ENCODE measurements at places on chromosomes 3 and 15. TPM values are rescaled to one million over a fixed set of nuclear protein-coding genes. Genes with fewer than 3 reads are reported as not detected.

DNA sequence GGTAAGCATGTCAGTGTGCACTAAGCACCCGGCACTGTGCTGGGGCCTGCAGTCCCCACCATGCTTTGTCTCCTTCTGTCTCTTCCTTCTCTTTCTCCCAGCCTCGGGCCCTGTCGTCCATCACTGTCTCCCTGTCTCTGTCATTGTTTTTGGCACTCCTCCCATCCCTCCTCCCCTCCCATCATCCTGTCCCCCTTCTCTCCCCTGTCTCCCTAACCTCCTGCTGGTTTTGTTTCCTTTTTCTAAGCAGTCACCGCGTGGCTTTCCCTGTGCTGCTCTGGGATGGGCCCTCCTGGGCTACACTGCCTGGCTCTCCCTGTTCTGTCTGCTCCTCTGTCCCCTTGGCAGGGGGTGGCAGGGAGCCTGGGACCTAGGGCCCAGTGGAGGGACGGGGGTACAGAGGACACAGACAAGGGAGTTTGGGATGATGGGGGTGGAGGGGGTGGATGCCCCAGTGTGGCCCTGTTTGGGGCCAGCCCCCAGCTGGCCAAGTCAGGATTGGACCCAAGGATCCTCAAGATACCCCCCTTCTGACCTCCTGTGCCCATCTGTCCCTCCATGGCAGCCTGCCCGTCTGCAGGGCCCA is 5.7 kb downstream of the CHST13 start:
- H3K4me1 ChIP-seq: peaks cover 3% of the 10 kb centered on the region
- no peaks in the 10 kb centered on the region for H3K36me3 ChIP-seq
- H3K27me3 ChIP-seq: peaks cover 8% of the 10 kb centered on the region
- H3K4me3 ChIP-seq: no peak overlapping the region

- H3K4me1 ChIP-seq: peaks cover 25% of the 10 kb centered on the region
- peaks cover 9% of the 10 kb centered on the region for H3K36me3 ChIP-seq
- no peak for DNase-seq
- peak overlapping the region; percentile 72 for H3K27ac ChIP-seq
- no peak overlapping the region for H3K4me3 ChIP-seq
- H3K27me3 ChIP-seq: no peaks in the 10 kb centered on the region
These were observed 70.3 kb downstream of the SENP2 start for GRCh38 chr3:185656321-185656840.

DNA sequence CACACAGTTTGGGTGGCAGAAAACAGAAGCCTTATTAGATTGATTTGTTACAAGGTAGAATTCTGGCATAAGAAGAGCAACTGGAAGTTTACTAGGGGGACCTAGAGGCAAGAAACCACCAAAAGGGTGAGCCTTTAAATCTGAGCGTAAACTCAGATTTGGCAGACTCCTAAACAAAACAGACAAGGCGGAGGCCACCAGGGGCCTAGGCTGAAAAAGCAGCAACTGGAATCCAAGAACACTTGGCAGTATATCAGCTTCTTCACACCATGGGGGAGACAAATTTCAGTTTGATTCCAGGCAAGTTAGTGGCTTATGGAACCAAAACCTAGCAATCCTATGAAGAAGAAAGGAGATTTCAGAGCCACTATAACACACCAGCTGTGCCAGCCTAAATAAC is 220.0 kb downstream of the C3orf38 start:
- H3K27me3 ChIP-seq: no peaks in the 10 kb centered on the region
- no peak for DNase-seq
- H3K4me1 ChIP-seq: no peaks in the 10 kb centered on the region
- no peak overlapping the region for H3K4me3 ChIP-seq

DNA sequence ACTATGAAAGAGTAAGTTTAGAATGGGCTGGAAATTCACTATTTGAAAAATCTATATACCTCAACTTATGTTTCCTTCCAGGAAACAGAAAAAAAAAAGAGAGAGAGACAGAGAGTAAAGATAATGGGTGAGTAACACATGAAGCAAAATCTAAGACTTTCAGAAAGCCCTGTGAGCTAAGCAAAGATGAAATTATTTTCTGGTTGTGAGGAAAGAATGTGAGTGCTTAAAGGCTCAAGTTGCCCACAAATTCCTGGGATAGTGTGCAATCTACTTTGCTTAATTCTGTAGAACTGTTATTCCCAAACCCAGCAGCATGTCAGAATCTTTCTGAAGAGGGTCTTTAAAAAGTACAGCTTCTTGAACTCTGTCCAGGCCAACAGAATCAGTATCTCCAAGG is 337.7 kb upstream of the AGTR1 start:
- H3K36me3 ChIP-seq: no peaks in the 10 kb centered on the region
- H3K4me1 ChIP-seq: no peaks in the 10 kb centered on the region
- H3K27me3 ChIP-seq: no peaks in the 10 kb centered on the region

GRCh38 chr3:132145833-132146232 is 111.0 kb upstream of the CPNE4 start:
- DNase-seq: no peak
- H3K27me3 ChIP-seq: no peaks in the 10 kb centered on the region
- H3K36me3 ChIP-seq: no peaks in the 10 kb centered on the region

DNA sequence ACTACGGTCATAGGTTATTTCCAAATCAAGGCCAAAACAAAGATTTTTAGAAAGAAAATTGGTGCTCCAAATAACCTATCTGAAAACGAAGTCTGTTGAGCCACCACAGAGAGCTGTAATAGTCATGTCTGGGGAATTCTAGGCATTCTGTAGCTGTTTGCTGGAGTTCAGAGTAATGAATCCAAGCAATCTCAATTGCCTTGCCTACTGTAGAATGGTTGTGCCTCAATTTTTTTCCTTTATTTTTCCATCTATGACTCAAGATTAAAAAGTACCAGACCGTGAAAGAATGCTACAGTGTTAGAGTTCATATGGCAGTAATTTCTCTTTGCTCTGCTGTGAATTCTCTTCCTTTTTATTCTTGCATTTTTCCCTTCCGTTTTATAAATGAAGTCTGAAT is 1007.2 kb upstream of the ALCAM start:
- H3K27me3 ChIP-seq: no peaks in the 10 kb centered on the region
- DNase-seq: peak; percentile 4
- H3K36me3 ChIP-seq: no peaks in the 10 kb centered on the region
- no peak overlapping the region for H3K27ac ChIP-seq
- H3K4me1 ChIP-seq: no peaks in the 10 kb centered on the region

DNA sequence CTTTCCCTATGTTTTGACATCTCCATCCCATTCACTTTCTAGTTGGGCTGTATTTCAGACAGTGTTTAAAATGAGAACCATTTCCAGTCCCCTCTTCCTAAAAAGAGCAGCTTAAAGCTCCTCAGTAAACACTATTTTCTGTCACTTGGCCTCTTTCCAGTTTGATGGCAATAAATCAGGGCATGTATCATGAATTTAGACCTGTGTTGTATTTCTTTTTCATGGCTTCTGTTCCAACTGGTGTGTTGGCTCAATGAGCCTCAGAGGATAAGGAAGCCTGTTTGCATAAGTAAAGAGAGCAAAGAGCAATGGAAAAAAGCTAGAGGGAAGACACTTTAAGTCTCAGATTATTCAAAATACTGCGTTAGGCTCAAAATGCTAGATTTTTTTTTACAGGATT is 7.2 kb downstream of the CCDC80 start:
- no peak for DNase-seq
- H3K27ac ChIP-seq: peak overlapping the region; percentile 79
- H3K4me1 ChIP-seq: peaks cover 46% of the 10 kb centered on the region
- H3K27me3 ChIP-seq: no peaks in the 10 kb centered on the region
- H3K36me3 ChIP-seq: no peaks in the 10 kb centered on the region

Gene BCL2A1
- 4.4 TPM for polyA plus RNA-seq

DNA sequence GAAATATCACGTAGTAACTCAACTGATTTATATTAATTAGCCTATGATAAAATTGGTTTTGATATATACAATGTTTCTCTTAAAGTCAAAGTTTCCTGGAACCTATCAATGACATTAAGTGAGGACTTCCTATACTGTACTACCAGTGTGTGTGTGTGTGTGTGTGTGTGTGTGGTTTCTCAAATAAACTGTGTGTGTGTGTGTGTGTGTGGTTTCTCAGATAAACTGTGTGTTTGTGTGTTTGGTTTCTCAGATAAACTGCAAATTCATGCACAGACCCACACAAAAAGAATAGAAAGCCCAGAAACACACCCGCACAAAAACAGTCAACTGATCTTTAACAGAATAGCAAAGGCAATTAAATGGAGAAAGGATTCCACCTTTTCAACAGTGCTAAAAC is 14.5 kb upstream of the WDR5B start:
- peaks cover 75% of the 10 kb centered on the region for H3K36me3 ChIP-seq
- no peak for DNase-seq
- no peaks in the 10 kb centered on the region for H3K27me3 ChIP-seq
- H3K4me1 ChIP-seq: no peaks in the 10 kb centered on the region
- H3K4me3 ChIP-seq: no peak overlapping the region

Gene MUC20
- polyA plus RNA-seq: 20.2 TPM

DNA sequence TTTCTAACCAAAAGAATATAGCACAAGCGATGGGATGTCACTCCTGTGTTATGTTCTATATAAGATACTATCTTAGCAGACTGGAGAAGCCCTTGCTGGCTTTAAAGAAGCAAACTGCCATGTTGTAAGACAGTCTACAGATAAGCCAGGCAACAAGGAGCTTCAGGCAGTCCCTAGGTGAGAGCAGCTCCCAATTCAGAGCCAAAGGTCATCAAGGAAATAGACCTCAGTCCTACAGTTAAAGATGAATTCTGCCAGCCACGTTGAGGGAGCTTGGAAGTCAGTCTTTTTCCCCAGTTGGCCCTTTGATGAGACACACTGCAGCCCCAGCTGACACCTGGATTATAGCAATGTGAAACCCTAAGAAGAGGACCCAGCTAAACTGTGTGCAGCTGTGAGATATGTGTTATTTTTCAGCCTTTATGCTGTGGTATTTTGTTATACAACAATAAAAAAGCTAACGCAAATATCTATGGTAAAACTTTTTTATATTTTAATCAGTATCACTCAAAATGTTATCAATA is 102.5 kb upstream of the AKAP13 start:
- DNase-seq: no peak
- H3K27ac ChIP-seq: no peak overlapping the region
- peaks cover 4% of the 10 kb centered on the region for H3K4me1 ChIP-seq
- H3K27me3 ChIP-seq: no peaks in the 10 kb centered on the region
- no peak overlapping the region for H3K4me3 ChIP-seq
- no peaks in the 10 kb centered on the region for H3K36me3 ChIP-seq

Gene GXYLT2
- polyA plus RNA-seq: 1.5 TPM

GRCh38 chr15:74460298-74460697 is 662 bp downstream of the UBL7 start:
- H3K4me3 ChIP-seq: peak overlapping the region; percentile 76
- peaks cover 34% of the 10 kb centered on the region for H3K36me3 ChIP-seq
- no peak for DNase-seq
- no peaks in the 10 kb centered on the region for H3K27me3 ChIP-seq
- H3K27ac ChIP-seq: peak overlapping the region; percentile 84
- peaks cover 28% of the 10 kb centered on the region for H3K4me1 ChIP-seq

Gene SPINK8
- not detected for polyA plus RNA-seq

- H3K27ac ChIP-seq: no peak overlapping the region
- H3K27me3 ChIP-seq: no peaks in the 10 kb centered on the region
- DNase-seq: no peak
- no peak overlapping the region for H3K4me3 ChIP-seq
- H3K36me3 ChIP-seq: peaks cover 98% of the 10 kb centered on the region
These were observed 58.3 kb downstream of the EIF3J start for GRCh38 chr15:44595246-44595645.

- H3K27me3 ChIP-seq: no peaks in the 10 kb centered on the region
- H3K27ac ChIP-seq: no peak overlapping the region
- DNase-seq: no peak
- H3K4me3 ChIP-seq: no peak overlapping the region
- no peaks in the 10 kb centered on the region for H3K4me1 ChIP-seq
These were observed 290.6 kb downstream of the SATB1 start for GRCh38 chr3:18134386-18135059.

Measured in stomach (tissue), 19 donors.